ENCODE measurements at places on chromosomes 16 and 17.

DNA sequence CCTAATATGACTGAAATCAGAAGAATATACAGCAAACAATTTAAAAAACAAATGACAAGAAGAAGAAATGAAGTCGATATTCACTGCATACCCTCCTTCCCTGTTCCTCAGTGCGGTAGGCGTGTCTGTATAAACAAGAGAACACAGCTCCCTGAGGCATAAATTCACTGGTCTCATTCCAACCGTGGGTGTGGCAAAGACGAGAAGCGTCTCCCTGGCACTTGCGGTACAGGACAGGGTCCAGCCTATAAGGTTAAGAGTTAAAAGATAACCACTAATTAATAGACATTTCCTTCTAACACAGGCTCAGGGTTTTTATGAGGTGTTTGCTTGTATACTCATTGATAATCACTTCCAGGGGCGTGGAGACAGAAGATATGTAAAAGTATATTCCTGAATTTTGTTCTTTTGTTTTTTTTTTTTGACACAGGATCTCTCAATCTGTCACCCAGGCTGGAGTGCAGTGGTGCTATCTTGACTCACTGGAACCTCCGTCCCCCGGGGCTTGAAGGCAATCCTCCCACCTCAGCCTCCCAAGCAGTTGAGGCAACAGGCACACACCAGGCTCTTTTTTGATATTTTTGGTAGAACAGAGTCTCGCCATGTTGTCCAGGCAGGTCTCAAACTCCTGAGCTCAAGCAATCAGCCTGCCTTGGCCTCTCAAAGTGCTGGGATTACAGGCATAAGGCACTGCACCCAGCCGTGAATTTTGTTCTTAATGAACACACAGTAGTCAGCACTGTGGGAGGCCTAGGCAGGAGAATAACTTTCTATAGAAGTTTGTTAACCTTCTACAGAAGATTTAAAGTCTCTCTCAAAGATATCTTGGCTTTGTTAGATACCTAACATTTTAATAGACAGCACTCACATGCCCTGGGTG, 59.1 kb upstream of the CLEC18B start:
- peak; percentile 83 for DNase-seq

DNA sequence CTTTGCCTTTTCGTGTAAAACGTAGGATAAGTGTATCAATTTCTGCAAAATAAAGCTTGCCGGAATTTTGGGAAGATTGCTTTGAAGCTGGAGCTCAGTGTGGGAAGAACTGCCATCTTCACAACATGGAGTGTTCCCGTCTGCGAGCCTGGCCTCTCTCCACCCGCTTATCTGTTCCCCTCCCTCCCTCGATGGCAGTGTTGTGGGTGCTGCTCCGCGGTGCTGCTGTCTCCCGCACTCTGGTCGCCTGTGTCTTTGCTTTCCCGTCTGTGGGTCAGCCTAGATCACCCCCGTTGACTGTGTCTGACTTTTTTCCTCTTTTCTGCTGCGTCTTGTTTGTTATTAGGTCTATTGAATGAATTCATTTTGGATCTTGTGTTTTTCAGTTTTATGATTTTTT, 17.0 kb downstream of the ACSF3 start:
- DNase-seq = no peak

- no peak for DNase-seq
Measured at GRCh38 chr17:44919411-44919810, 4.1 kb upstream of the GFAP start.

- no peak for DNase-seq
Measured at GRCh38 chr17:55758171-55758570, 7.3 kb downstream of the PCTP start.

DNA sequence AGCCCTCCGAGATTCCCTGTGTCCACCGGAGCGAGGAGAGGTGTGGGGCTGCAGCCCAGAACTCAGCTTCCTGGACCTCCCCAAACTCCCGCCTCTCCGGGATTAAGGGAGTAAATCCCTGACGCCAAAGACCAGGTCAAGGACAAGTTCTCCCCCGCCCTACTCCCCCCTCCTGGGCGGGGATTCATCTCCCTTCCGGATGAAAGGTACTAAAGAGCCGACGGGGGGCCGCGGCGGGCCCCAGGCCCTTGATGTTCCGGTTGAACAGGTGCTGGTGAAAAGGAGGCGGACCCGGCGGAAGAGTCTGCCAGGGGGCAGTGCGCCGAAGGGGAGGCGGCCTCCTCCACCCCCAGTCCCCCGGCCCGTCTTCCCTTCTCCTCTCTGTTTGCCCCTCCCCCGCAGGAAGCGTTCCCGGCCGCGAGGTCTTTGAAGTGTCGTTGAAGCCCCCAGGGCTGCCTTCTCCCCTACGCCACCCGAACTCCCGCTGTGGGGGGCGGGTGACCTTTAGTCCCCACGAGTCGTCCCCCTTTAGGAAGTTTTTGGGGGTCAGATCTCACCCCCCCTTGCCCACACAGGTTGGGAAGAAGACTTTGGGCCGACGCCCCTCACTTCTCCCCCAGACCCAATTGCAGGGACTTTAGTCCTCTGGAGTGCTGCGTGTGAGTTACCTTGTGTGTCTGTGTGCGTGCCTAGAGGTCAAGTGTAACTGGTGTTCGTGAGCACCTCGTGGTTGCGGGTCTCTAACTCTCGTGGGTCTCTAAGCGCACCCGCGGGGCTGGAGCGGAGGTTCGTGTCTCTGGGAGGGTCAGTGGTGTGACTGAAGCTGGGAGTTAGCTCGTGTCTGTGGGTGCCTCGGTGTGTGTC, 1.1 kb upstream of the MLLT6 start:
- DNase-seq = peak; percentile 44

DNA sequence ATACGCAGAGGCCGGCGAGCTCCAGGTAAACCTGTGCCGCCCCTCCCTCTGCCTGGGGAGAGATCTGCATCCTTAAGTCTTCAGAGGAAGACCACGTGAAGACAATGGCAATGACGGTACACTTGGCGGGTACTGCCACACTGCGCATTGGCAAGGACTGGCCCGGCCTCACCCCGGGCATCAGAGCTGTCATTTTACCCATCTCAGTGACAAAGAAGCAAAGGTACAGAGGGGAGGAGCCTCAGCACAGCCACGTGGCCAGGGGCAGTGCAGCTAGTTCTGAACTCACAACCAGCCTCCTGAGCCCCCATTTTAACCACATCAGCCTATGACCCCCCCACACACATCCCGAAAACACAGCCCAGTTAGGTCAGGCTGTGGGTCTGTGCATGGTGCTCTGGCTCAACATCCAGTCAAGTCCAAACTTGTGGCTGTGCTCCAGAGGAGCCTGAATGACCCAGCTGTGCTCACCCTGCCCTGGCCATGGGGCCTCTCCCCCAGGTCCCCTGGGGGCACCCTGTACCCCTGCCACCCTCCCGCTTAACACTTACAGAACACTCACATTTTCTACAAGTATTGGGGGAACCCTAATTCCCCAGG, 80.6 kb downstream of the C16orf95 start:
- no peak for DNase-seq

DNA sequence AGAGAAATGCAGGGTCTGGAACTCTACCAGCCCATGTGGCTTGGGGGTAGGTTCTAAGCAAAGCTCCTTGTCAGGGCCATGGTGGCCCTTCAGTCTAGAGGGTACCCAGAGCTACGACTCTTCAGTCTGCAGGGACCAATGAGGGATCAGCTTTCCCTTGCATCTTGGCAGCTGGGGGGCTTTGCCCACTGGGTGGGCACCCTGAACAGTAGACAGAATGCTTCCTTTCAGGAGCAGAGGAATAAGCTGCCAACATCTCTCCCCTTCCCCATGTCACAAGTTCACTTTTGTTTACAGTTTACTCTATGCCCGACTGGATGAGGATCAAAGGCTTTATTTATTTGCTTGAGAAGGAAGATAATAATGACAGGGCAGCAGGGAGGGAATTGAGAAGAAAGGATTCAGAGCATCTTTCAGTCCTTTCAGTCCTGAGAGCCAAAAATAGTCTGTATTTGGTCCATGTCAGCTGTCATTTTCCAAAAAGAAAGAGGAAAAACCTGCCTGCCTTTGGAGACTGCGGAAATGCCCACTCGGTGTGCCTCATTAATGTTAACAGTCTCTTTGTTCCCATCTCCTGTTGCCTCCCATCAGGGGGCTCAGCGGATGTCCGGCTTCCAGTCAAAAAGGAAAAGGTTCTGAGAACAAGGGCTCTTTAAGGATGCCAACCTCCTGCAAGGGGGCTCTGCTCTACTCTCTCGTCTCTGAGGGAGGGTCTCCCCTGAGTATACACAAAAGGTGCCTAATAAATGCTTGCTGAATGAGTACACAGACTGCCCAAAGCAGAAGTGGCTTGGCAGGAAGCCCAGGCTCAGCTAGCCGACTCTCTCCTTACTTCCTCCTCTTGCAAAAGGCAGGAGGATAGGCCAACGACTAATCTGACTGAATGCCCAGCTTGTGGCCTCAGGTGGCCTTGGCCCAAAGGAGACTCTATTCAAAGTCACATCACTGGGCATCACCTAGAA, 17.1 kb downstream of the TRAF4 start:
- DNase-seq = peak; percentile 61

GRCh38 chr17:61701978-61702377, 111.0 kb upstream of the NACA2 start:
- DNase-seq = no peak

- DNase-seq = no peak
Measured at GRCh38 chr16:1944612-1945199, 1.7 kb upstream of the MSRB1 start.

DNA sequence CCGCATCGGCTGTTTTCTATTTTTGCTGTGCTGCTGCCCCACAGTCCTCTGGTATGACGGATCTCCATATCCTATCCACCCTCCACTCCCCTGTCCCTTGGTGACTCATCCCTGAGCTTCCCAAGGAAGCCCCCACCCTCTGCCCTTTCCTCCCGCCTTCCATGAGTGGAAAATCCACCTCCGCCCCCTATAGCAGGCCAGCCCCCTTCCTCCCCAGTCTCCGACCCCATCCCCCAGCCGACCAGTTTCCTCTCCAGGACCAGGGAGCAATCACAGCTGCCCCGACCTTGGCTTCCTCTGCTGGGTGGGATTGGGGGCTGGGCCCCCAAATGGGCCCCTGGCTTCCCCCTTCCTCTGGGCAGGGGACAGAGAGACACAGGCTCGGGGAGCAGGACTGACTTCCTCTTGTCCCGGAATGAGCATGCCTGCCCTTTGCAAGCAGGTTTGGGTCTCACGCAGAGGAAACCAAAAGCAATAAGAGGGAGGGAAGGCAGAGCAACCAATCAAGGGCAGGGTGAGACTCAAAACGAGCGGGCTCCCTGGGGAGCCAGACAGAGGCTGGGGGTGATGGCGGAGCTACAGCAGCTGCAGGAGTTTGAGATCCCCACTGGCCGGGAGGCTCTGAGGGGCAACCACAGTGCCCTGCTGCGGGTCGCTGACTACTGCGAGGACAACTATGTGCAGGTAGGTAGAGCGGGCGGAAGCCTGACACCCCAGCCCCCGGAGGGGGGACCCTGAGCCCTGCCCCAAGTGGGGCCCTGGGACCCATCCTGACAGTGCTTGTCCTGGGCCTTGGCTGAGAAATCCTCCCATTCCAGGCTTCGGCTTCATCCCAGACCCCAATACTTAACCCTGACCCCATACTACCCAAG, at the start of the genes ABI3 and GNGT2:
ABI3 (plus strand) TSS at position 550 of the 872 bp plus-strand sequence; CDS start at position 568, 18 bp downstream.
GNGT2 (minus strand) TSS at position 417 of the 872 bp plus-strand sequence. CDS start 3,152 bp downstream, outside the sequence.
- DNase-seq = no peak

GRCh38 chr17:73052923-73053322, 39.6 kb downstream of the SLC39A11 start:
- DNase-seq = no peak

DNA sequence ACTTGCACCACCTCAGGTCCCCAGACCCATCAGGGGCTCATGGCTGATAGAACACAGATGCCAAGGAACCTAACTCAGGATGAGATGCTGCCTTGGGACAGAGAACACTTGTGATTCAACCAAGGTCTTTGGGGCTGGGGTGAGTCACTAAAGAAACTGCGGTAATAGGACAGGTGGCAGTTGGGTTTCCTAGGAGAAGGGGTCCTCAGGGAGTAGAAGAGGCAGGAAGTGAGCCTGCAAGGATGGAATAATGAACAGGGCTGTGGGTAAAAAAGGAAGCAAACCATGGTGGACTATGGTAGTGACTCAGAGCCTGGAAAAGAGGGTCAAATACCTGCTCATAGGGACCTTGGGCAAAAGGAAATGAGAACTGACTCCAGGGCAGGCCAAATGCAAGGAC, 6.5 kb upstream of the PNPO start:
- no peak for DNase-seq

DNA sequence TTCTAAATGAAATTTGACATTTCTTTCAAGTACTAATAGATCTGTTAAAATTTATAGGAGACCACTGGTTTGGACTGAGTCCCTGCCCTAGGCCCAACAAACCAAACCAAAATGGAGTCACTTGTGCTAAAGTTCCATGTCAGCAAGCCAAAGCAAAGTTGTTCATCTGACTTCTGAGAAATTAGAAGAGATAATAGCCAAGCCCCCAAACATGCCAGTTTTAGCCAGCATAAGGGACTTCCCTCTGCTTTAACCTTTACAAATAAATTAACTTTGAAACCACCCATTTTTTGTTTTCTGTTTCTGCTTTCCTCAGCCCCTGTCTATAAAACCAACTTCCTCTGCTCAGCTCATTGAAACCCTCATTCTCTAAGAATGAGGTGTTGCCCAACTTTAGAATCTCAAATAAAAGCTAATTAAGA, 18.9 kb downstream of the CDR2 start:
- no peak for DNase-seq

GRCh38 chr17:70405492-70406220, 236.3 kb downstream of the KCNJ2 start:
- peak; percentile 69 for DNase-seq

DNA sequence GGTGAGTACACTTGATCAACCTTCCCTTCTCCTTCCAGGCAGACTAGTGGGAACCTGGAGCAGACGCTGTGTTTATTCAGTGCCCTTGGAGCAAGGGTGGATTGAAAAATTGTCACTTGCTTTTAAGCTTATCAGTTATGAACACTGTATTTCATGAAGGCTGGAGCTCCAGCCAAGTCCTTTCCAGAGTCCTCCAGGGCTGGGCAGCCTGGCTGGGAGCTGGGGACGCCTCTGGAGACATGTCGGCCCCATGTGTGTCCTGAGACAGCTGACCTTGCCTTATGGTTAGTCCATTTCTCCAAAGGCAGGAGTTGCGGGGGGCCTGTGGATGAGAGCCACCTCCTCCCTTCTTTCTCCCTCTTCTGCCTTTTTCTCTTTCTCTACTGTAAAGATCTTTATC, 67.0 kb downstream of the RAP1GAP2 start:
- DNase-seq = no peak

GRCh38 chr17:6100891-6101500, 30.8 kb downstream of the WSCD1 start:
- DNase-seq = no peak

GRCh38 chr17:18005496-18005895, 32.8 kb downstream of the DRC3 start:
- DNase-seq = no peak

- no peak for DNase-seq
Measured at GRCh38 chr16:87559945-87560344, 42.4 kb upstream of the JPH3 start.

DNA sequence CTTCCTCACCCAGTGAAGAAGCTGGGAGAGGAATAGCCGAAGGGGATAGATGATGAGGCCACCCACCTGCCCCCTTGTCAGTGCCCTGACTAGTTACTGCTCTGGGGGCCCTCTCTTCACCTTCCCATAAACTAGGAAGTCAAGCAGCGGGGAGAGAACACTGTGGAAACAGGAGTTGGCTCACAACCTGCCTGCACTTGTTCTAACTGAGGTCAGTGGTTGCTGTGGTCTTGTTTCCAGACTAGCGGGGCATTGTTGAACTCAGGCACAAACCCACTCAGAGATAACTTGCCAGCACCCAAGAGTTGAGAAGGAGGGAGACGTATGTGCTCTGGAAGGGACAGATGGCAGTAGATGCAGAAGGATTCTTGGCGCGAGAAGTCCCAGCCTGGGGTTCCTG, 48.6 kb upstream of the DDX52 start:
- DNase-seq = no peak

- DNase-seq = no peak
Measured at GRCh38 chr16:78432451-78432850, 333.0 kb downstream of the WWOX start.

All from AG20443 (cell line).